Lung microvascular endothelial cell (primary cell): ENCODE measurements at places on chromosomes 6 and 20. TPM values are rescaled to one million over a fixed set of nuclear protein-coding genes. Genes with fewer than 3 reads are reported as not detected.

The DACT2 gene
- total RNA-seq, result not detected in 2 replicates

- DNase-seq, result no peak
These were observed 64.0 kb downstream of the NCR2 start for GRCh38 chr6:41399424-41399823.

GRCh38 chr20:59848182-59848581 lies 85.3 kb downstream of the SYCP2 start:
- DNase-seq, result no peak

The PKHD1 gene
- not detected in 2 replicates for total RNA-seq

DNA sequence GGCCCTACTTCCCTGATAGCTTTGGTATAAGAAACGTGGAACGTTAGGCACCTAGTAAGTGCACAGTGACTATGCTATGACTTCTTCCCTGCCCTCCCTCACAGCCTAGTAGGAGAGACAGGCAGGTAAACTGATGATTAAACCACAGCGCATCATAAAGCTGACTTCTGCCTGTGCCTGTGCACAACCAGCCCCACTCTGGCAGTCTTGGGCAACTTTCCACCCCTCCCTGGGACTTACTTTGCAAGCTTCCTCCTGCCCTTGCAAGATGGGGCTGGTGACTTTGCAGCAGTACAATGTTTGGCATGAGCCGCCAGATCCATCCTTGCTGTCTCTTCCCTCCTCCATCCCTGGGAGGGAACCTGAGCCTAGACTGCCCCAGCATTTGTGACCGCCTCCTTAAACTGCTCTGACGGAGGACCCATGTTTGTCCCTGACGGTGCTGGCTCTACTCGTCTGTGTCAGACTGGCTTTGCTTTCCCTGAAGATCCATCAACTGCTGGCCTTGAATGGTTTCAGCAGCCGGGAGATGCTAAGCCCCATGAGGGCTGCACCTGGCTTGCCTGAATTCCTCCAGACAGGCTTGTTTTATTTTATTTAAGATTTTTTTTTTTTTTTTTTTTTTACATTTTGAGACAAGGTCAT lies 36.1 kb downstream of the EFCAB8 start:
- no peak for DNase-seq

The EGFL8 gene
- 0.65 and 1.2 TPM in 2 replicates for total RNA-seq

DNA sequence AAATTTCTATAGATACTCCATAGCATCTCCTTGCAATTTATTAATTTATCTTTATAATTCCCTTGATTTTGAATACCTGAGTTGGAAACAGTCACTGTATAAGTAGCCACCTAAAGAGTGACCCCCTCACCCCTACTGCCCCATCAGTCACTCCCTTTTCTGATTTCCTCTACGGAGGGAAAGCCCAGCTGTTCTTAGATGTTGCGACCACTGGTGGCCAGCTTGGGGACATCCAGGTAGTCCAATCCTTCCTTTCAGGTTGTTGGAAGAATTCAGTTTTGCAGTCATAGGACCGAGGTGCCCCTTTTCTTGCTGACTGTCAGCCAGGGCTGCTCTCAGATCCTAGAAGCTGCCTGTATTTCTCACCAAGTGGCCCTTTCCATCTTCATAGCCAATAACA lies 87.8 kb downstream of the BMP6 start:
- DNase-seq, result no peak
